ENCODE measurements at places on chromosomes 2 and 18.

DNA sequence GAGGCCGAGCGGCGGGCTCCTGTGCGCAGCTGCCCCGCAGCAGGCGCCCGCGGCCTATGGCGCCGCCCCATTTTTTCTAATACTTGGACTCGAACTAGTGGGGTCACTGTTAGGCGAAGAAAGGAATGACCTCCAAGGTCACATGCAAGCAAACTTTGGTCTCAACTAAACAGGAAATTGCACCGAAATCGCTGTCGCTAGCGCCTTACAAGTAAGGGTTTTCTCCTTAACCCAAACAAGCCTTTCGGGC, 339 bp downstream of the ACAA2 start:
- peak; percentile 25 for DNase-seq

DNA sequence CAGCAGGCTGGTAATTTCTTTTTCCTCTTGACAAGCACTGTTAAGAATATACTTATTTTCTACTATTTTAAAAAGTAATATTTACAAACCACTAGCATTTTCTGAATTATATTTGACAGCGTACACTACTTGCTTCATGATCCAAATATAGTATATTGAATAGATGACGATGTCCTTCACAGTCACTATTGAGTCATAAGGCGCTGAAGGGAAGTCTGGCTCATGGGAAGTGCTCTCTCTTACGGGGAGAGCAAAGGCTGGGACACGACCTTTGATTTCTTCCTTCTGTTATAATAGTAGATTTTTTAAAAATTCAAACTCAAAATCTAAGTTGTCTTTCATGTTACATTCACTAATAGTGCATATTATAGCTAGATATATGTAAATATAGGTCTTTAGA, 357.1 kb downstream of the SOCS6 start:
- DNase-seq: no peak

DNA sequence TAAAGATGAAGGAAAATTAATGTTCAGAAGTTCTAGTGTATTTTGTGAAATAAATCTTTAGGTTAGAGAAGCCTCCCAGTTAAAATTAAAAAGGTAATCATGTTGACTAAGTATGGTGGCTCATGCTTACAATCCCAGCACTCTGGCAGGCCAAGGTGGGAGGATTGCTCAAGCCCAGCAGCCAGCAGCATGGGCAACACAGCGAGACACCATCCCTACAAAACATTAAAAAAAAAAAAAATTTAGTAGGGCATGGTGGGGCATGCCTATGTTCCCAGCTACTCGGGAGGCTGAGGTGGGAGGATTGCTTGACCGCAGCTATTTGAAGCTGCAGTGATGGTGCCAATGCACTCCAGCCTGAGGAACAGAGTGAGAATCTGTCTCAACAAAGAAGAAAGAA, 17.9 kb downstream of the XPO1 start:
- DNase-seq: no peak

- DNase-seq: no peak
These were observed 115.1 kb downstream of the CDH20 start for GRCh38 chr18:61448316-61448715.

GRCh38 chr2:184416146-184416913, 182.0 kb upstream of the ZNF804A start:
- DNase-seq: no peak

GRCh38 chr18:40058811-40059570, 1896.0 kb upstream of the PIK3C3 start:
- no peak for DNase-seq

DNA sequence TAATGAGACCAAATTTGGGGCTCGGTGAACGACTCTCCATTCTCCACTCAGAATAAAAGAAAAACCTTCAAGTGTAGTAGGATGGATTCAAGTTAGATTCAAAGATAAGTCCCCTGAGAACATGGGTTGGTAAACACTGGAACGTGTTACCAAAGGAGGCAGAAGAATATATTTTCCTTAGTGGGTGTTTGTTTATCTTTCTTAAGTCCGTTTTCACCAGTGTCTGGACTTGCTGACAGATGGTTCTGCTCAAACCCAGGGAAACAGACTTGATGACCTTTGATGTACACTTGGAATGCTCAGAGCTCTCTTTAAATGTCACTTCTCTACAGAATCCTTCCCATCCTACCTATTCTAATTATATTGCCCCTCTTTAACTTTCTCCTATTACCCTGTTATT, 310.3 kb upstream of the ZNF521 start:
- no peak for DNase-seq

- DNase-seq: no peak
These were observed 87.2 kb upstream of the MGAT4A start for GRCh38 chr2:98818164-98818563.

DNA sequence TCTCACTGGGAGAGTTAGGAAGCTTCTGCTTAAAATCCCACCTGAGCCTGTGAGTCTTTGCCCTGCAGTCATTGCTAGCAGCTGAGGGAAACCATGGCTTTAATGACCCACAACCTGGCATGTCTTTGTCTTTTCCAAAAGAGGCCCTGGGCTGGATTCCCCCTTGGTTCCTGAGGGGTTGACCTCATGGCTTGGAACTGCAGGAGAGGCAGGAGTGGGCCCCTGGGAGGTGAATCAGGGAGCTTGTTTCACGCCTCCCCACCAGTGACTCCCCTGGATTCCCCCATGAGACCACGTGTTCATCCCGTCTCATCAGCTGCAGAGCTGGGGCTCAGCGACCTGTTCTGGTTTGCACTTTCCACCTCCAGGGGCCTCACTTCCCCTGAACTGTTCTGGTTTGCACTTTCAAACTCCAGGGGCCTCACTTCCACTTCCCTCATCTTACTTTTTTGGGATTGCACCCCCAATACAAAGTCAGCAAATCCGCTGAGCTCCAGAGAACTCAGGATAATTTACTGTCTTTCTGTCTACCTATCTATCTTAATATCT, 58.5 kb upstream of the TMEM18 start:
- DNase-seq: no peak

DNA sequence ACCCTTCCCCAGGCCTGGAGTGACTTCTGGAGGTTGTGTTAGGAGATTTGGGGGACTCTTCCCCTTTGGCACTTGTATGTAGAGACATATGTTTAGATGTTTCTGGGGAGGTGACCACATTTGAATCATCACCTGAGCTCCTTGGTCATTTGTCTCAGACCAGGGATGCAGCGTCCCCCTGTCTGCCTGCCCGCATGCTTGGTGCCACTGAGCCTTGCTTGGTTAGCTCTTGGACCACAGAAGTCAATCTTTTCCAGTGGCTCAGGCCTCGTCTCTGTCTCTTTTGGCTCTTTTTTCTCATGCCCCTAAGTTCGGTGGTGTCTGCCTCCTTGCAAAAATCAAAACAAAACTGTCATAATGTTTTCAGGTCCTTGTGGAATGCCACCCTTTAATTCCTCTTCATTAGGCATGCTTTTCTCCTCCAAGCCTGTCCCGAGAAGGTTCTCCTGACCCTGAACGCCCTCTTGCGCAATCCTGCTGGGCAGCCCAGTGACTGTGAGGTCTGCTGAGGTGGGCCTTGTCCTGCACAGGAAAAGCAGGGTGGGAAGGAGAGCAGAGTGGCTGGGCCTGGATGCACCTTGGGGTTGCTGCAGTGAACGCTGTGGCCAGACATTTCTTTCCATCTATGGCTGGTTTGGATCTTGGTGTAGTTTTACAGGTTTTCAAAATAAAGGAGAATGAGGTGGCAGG, 24.9 kb downstream of the GLI2 start:
- no peak for DNase-seq

- no peak for DNase-seq
These were observed 99.2 kb upstream of the FOSL2 start for GRCh38 chr2:28293416-28293815.

Measured in mucosa of gallbladder (tissue), 1 donor.